ENCODE measurements at places on chromosomes 16 and 17. TPM values are rescaled to one million over a fixed set of nuclear protein-coding genes. Genes with fewer than 3 reads are reported as not detected.

Gene CD300LG
- total RNA-seq = not detected

Gene PRSS36
- total RNA-seq = not detected

Gene ADAM11
- 0.51 TPM for total RNA-seq

Gene SPATA22
- not detected for total RNA-seq

Gene HAS3
- 1.8 TPM for total RNA-seq

Gene ARMC5
- 17.3 TPM for total RNA-seq

Gene OR1F1
- total RNA-seq = not detected

Gene ACBD4
- 6.7 TPM for total RNA-seq

Gene IL21R
- total RNA-seq = not detected

Gene TUFM
- total RNA-seq = 186 TPM

Gene TBX6
- 0.60 TPM for total RNA-seq

Gene C1QTNF1
- 4.0 TPM for total RNA-seq

Gene C16orf54
- total RNA-seq = not detected

Gene NLE1
- total RNA-seq = 22.8 TPM

Gene GRIN2A
- not detected for total RNA-seq

Gene B4GALNT2
- 0.14 TPM for total RNA-seq

Gene TEPSIN
- 35.6 TPM for total RNA-seq

Gene SCARF1
- total RNA-seq = 93.7 TPM

Gene SLFN12L
- not detected for total RNA-seq

Gene CRYM
- not detected for total RNA-seq

Gene EPX
- not detected for total RNA-seq

Gene ARL17B
- total RNA-seq = 12.2 TPM

Gene PVALEF
- total RNA-seq = not detected

Gene IRX3
- not detected for total RNA-seq

Gene RHBDF1
- total RNA-seq = 55.1 TPM

Gene INCA1
- 0.71 TPM for total RNA-seq

Gene TBC1D28
- total RNA-seq = not detected

Gene FBRS
- 72.5 TPM for total RNA-seq

Gene FBXO39
- 0.20 TPM for total RNA-seq

Gene TNK1
- total RNA-seq = 0.58 TPM

Data from endothelial cell of umbilical vein (primary cell).